Left renal pelvis (tissue), 4 donors: ENCODE measurements at places on chromosomes 3 and 15.
A peak's percentile ranks its signal among the peaks of the same experiment; 100 is the strongest.

DNA sequence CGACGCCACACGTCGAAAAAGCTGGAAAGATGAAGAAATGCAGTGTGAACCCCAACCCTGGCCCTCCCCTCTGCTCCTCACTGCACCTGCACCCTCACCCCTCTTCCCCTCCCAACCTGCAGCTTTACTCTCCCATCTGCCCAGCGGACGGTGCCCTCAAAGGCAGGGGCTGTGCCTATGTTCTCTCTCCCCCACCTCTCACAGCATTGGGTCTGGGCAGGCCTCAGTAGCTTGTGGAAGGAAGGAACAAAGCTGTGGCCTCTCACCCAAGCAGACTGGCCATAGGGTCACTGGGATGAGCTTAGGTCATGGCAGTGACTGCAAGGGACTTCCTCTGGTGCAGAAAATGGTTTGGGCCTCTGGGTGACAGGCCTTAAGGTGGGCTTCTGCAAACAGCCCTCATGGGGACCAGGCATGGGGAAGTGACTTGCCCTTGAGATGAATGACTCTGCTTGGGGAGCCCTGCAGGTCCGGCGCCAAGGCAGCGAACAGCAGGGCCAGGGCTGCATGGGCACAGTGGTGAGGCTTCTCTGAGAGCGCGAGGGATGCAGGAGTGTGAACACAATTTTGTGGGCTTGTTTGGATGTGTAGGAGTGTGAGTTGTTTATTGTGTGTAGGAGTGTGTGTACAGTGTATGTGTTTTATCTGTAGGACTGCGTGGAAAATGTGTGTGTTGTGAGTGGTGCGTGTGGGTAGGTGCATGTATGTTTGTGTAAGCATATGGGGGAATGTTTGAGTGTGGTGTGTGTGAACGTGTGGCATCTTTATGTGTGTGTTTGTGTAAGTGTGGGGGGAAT lies 29.2 kb downstream of the SRPRB start:
- no peak for DNase-seq

DNA sequence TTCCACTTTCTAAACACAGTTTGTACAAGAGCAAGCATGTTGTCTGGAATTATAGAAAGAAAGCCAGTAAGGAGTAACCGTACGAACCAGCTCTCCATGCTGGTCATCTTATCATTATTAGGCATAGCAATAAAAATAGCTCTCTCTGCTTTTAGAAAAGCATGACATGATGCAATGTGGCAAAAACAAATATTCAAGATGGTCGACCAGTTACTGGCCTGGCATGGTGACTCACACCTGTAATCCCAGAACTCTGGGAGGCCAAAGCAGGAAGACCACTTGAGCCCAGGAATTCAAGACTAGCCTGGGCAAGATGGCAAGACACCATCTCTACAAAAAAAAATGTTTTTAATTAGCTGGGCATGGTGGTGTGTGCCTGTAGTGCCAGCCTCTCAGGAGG lies 2.6 kb upstream of the MAP4 start:
- no peak for DNase-seq

GRCh38 chr15:96125721-96126415 lies 204.6 kb upstream of the NR2F2 start:
- no peak for DNase-seq

GRCh38 chr15:66484539-66485112 lies 12.9 kb downstream of the SNAPC5 start:
- DNase-seq = no peak

- no peak for DNase-seq
Observed at GRCh38 chr15:38130205-38130567, 122.5 kb upstream of the SPRED1 start.

DNA sequence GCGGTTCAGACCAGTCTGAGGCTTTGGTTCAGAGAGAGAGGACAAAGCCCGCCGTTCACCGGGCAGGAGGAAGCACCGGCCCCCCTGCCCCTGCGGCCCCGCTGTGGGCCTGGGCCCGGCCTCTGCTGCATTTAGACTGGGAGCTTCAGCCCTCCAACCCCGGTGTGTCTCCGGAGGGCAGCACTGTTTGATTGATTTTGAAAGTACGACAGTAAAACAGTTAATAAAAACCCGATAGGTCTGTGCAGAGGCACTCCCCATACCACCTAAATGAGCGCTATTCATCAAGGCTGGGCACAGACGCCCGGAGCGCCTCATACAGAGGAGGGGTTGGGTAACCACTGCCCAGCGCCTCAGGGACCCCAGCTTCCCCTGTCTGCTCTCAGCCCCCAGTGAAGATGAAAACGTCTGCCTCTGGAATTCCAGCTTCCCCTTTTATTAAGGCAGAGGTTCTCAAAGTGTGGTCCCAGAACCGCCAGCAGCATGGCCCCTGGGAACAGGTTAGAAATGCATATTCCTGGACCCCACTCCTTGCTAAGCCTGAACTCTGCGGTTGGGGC lies 256.7 kb upstream of the TLE3 start:
- DNase-seq = no peak

GRCh38 chr15:47340571-47340920 lies 376.8 kb upstream of the SEMA6D start:
- DNase-seq = no peak

DNA sequence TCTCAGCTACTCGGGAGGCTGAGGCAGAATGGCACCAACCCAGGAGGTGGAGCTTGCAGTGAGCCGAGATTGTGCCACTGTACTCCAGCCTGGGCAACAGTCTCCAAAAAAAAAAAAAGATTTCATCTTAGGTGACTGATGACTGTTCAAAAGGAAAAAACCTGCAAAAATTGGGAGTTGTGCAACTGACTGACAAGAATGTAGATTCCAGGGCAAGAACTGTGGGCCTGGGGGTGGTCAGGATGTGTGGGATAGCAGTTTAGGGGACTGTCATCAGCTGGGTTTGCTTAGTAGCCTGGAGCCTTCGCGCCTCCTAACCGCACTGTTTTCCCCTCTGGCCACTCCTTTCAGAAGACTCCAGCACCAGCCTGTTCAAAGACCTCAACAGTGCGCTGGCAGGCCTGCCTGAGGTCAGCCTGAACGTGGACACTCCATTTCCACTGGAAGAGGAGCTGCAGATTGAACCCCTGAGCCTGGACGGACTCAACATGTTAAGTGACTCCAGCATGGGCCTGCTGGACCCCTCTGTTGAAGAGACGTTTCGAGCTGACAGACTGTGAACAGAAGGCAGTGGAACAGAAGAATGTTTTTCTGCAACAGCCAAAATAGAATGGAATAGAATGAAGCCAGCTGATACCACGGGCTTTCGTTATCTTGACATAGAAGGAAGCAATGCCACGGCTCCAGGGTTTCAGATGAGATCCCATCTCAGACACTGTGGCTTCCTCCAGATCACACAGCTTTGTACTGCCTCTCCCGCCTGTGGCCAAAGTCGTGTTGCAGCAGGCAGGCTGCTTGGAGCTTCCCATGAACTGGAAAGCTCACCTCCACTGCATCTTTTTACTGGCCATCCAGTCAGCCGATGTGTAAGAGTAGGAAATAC lies 75.3 kb upstream of the BLM start:
- DNase-seq = no peak

DNA sequence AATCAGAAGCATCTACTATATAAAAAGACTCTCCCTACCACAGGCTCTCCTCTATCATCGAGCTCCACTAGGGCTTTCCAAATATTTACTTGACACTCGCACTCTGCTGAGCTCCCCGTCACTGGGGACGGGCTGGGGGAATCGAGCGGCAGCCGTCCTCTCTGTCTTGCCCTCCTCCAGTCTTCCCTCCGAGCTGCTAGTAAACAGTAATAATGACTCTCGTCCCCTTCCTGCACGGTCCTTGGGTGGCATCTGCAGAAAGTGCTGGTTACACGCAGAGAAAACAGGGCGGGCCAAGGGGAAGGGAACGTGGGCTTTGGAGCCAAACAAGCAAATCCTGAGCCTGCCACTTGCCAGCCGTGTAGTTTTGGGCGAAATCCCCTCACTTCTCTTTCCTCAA lies 96.6 kb downstream of the LRIG1 start:
- no peak for DNase-seq

DNA sequence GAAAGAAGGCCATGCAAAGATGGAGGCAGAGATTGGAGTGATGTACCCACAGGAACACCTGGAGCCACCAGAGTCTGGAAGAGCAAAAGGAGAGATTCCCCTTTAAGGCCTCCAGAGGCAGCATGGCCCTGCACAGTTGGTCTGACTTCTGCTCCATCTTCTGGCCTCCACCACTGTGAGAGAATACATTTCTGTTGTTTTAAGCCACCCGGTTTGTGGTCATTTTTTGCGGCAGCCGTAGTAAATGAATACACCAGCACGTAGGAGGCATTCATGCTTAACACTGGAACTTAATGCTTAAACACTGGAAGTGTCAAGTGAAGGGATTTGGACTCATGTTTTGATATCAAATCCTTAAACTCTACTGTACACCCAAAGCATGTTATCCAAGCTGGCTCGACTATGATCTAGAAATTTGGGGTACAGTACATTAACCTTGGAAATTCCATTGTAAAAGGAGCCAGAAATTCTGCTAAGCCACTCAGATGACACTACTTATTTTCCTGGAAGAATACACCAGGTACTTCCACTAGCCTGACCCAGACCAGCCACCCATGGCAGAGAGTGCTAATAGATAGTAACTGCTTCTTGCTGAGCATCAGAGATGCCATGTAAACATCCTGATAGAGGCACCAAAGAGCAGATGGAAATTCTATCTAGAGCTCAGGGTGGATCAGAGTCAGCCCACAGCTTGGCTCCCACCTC lies 190.9 kb downstream of the ADAMTS9 start:
- DNase-seq = no peak

- no peak for DNase-seq
Observed at GRCh38 chr15:71639471-71639870, 170.9 kb upstream of the NR2E3 start.

- DNase-seq = no peak
Observed at GRCh38 chr3:12325586-12326515, 37.0 kb downstream of the PPARG start.

- DNase-seq = no peak
Observed at GRCh38 chr3:161854232-161854771, 357.7 kb downstream of the OTOL1 start.

DNA sequence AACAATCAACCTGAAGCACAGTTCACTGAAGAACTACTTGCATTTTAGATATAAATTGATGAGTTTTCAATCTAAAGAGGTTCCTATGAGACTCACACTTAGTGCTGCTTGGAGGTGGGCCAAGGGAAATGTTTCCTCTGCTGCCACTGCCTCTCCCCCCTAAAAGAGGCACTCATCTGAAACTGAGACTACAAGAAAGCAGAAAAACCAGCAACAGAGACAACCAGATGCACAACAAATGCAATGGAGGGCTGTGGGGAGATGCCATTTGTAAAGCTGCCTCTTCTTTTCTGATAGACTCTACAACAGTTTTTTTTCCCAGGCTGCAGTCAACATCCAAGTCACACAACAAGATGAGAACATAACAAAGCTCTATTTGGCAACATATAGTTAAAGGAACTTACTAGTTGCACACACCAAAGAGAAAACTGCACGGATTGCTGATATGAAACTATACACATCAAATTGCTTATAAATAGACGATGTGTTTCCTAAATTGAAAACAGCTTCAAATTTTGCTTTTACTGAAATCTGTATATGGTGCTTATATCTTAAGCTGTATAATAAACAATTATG lies 11.0 kb downstream of the TSPAN3 start:
- no peak for DNase-seq

DNA sequence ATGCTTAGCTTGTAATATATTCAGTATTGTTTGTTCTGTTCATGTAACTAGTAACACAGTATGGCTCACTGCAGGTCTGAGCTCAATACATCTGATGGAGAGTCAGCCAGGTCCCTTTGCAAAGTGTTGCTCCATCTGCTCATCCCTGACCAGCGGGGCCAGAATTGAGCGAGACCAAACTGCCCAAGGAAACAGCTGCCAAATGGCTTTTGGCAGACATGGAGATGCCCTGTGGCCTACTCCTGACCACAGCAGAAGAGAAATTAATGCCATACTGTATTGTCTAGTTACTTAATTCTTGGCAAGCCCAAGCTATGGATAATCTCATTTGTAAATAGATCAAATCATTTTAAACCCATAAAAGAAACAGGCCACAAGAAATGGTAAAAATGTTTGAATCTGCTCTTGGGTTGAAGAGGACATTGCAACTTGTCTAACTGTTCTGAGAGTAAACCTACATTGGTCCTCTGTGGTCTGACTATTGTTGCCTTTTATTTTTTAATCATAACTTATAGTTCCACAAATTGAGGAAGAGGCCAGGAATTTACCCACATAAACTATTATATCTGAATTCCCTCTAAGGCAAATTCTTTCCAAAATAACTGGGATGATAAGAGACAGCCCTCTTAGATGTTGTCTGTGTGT lies 209.5 kb downstream of the EBLN2 start:
- DNase-seq = no peak

DNA sequence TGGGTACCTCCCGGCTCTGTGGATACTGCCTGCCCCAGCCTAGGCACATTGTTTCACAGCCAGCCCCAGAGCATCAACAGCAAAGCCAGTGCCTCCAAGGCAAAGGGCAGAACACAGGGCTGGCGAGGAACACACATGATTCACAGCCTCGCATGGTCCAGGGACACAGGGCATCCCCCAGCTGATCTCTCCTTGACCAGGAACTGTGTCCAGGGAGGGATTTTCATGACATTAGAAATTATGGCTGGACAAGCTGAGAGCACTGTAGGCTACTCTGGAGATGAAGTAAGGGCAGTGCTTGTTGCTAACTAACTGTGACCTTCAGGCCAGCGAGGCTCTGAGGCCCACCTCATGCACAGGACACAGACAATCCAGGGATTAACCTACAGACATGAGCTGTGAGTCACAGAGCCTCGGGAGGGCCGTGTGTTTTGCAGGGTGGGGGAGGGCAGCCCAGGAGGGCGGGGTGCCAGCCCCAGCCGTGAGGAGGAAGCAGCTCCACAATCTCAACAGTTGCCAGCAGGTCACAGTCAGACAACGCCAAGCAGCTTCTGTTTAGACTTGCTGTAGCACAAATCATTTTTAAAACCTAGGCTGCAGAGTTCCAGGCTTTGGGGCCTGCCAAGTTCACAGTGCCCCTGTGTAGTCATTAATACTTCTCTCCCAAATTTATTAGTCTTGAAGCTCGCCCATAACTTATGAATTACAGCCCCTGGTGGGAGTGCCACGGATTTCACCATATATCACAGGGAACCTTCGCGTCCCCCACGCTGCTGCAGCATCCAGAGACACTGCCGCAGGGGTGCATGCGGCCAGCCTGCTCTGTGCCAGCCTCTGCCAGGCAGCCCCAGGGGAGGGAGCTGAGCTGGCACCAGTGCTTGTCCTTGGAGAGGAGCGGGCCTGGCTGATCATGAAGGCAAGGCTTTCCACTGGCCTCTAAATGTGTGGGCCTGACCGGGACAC lies 114.7 kb downstream of the ETFA start:
- peak; percentile 27 for DNase-seq

GRCh38 chr3:36501616-36502015 lies 121.3 kb downstream of the STAC start:
- DNase-seq = no peak
